ENCODE measurements at places on chromosomes 2 and 18. TPM values are rescaled to one million over a fixed set of nuclear protein-coding genes. Genes with fewer than 3 reads are reported as not detected.

Gene PRKAG3
- total RNA-seq: 0.25 TPM

Gene MARCHF4
- total RNA-seq: 0.12 TPM

- H3K4me1 ChIP-seq: no peaks in the 10 kb centered on the region
- no peaks in the 10 kb centered on the region for H3K36me3 ChIP-seq
- no peaks in the 10 kb centered on the region for H3K27me3 ChIP-seq
- no peak overlapping the region for H3K27ac ChIP-seq
- H3K4me3 ChIP-seq: no peak overlapping the region
Measured at GRCh38 chr2:129462349-129462748, 517.1 kb upstream of the RAB6C start.

- DNase-seq: peak; percentile 26
- H3K4me3 ChIP-seq: no peak overlapping the region
- H3K36me3 ChIP-seq: no peaks in the 10 kb centered on the region
Measured at GRCh38 chr18:14086458-14087231, 45.6 kb downstream of the ZNF519 start.

DNA sequence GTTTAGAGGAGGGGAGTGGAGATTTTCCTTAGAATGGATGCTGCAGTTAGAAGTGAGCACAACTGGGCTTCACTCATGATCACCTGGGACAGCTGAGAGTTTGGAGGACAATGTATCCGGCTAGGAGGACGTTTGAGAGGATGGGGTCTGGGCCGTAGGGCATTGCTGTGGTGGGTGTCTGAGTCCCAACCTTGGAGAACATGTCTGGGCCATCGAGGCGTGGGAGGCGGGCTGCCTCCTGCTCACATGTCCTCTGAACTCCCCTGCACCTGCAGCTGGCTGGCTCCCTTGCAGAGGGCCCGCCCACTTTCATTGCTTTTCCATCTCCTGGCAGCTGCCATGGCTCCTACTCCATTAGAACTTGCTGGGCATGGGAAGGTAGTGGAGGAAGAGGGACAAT is 203.0 kb upstream of the PXDN start:
- H3K27me3 ChIP-seq: no peaks in the 10 kb centered on the region
- DNase-seq: no peak
- H3K36me3 ChIP-seq: no peaks in the 10 kb centered on the region
- H3K4me3 ChIP-seq: no peak overlapping the region
- no peaks in the 10 kb centered on the region for H3K4me1 ChIP-seq
- no peak overlapping the region for H3K27ac ChIP-seq

- no peaks in the 10 kb centered on the region for H3K4me1 ChIP-seq
- no peak for DNase-seq
- H3K36me3 ChIP-seq: no peaks in the 10 kb centered on the region
- no peaks in the 10 kb centered on the region for H3K27me3 ChIP-seq
- no peak overlapping the region for H3K27ac ChIP-seq
Measured at GRCh38 chr2:202269585-202269984, 4.0 kb downstream of the NOP58 start.

DNA sequence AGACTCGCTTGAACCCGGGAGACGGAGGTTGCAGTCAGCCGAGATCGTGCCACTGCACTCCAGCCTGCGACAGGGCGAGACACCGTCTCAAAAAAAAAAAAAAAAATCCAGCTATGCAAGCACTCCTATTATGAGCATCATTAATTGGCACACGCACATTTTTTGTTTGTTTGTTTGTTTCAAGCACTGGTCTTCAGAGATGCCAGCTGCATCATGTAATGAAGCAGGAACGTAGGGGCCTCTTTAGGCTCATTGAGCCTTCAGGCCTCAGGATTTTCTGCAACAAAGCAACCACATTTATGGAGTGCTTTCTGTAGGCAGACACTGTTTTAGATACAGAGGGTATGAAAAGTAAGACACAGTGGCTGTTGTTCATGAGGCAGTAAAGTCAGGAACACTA is 585.8 kb downstream of the CNTNAP5 start:
- peaks cover 5% of the 10 kb centered on the region for H3K4me1 ChIP-seq
- no peak for DNase-seq
- no peak overlapping the region for H3K4me3 ChIP-seq
- no peaks in the 10 kb centered on the region for H3K36me3 ChIP-seq
